ENCODE measurements at places on chromosomes 16 and 17.

DNA sequence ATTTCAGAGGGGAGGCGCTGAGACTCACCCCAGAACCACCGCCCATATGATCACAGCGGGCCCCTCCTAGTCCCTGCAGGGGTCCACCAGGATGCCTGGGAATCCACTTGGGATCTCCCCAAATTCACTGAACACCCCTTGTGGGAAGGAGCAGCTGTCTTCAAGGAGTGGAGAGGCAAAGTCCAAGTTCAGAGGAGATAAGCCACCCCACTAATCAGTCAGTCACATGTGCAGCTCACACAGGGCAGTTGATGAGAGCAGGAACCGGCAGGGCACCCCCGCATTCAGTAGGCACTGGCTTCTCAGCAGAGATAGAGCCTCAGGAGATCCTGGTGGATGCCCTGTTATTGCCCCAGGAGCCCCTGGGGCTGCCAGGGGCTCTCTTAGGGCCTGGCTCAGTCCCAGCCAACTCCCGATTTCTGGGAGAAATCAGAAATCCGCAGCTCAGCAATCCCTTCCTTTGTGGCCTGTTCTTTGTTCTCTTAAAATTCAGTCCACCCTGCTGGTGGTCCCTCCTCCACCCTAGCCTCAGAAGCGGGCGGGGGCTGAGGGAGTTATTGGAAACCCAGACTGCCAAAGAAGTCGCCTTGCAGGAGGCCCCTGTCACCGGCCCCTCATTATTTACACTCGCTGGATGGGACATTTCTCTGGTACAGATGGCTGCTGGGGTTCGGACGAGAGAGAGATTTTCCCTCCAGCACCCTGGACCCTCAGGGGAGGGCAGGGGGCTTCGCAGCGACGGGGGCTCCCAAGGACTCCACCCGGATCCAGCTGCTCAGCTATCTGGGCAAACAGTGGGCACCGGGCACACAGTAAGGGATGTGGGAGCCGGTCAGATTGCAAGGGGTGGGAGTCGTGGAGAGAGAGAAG, 1.8 kb downstream of the CDC42EP4 start:
- DNase-seq = no peak

GRCh38 chr17:42092939-42093338, 5.3 kb downstream of the ZNF385C start:
- no peak for DNase-seq

DNA sequence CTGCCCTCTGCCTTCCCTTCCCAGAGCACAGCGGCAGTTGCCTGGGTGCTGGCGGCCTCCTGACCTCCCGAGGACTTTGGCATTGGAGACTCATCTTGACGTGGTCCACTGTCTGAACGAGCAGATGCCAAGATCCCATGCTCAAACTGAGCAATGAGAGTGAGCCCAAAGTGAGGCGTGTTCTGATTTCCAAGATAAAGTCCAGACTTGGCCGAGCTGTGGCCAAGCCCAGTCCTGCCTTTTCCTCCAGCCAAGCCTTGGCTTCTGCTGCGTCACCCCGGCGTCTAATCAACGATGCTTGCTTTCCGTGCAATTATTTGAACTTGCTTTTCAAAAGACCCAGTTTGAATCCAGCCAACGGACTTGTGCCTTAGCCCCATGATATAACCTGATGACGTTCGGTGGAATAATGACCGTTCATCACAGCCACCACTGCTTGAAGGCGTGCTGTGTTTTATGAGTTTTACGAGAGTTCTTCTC, 179.2 kb downstream of the IRF8 start:
- DNase-seq = no peak

DNA sequence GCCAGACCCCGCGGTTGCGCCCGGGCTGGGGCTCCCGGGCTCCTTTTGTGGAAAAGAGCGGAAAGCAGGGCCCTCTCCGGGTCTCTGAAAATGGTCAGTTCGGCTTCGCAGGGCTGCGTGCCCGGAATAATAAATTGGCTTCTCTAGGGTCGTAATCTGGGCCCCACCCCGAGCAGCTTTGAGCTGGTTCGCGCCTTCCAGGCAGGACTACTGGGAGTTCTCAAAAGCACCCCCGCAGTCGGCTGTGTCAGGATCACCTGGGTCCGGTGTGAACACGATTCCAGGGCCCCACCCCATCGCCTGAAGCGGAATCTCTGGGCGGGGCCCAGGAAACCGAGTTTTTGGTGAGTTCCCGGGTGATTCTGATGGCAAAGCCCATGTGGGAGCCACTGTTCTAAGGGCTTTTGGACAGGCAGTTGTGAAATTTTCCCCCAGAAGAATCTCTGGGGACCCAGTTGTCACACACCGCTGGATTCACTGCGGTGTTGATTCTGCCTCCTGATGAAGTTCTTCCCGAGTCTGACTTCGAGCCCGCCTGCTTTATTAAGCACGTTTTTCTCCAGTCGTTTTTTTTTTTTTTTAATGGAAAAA, 77.0 kb downstream of the MRC2 start:
- no peak for DNase-seq

GRCh38 chr17:78131172-78132083, 857 bp downstream of the TMC8 start:
- peak; percentile 66 for DNase-seq

DNA sequence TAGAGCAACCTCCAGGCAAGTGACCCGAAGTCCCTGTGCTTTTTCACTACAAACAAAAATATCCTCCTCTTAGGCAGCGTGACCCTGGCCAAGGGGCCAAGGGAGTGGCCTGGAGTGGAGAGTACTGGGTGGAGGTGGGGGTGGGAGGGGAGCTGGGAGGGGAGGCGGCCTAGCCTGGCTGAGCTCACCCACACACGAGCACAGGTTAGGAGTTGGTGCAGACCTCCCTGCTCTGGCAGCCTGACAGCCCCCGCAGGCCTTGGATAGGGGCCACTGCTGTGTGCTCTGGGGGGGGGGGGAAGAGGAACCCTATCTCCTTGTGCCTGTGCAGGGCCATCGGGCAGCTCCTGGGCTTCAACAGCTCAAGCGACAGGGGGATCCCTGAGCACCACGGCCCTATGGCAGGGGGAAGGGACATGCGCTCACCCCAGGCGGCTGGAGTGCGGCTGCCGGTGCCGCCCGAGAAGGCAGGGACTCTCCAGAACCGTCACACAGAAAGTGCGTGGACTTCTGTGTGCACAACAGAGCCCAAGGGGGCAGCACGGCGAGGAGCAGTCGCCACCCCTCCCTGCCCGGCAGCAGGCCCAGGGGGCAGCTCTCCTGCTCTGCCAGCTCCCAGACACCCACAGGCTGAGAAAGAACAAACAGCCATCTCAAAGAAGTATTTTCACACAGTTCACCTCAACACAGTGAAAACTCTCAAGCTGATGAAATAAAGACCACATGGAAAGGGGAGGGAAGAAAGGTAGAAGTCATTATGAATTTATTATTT, 13.3 kb downstream of the SLC16A3 start:
- DNase-seq = no peak

- no peak for DNase-seq
Observed at GRCh38 chr16:25563700-25564099, 128.1 kb upstream of the HS3ST4 start.

DNA sequence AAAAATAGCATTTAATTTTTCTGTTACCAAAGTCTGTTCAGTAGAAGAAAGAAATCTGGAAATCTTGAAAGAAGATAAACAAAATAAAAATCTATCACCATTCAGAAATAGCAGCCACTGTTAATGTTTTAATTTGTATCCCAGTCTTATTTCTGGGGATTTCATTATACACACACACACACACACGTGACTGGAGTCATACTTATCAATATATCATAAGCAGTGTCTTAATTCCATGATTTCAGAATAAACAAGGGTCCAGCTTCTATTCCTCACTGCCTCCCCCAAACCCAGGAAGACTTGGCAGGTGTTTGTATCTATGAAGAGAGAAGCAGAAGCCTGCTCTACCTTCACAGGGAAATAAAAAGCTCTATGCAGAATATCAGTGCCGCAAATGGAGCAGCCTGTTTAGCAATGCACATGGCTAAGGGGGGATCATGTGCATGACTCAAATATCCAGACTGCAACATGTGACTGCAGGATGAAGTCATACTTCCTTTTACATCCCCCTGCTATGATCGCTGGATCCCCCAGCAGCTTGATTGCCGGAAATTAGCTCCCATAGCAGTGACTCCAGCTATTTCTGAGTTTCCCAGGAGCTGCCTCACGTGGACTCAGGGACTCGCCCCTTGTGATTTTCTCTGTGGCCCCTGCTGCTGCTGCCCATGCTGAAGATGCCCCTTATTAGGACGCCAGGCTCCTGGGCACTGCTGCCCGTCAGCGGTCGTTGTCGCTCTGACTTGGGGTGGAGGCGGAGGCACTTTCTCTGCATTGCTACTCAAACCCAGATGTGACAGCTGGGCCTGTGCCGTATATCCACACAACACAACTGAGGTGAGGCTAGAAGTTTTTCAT, 341.0 kb downstream of the CPPED1 start:
- no peak for DNase-seq

DNA sequence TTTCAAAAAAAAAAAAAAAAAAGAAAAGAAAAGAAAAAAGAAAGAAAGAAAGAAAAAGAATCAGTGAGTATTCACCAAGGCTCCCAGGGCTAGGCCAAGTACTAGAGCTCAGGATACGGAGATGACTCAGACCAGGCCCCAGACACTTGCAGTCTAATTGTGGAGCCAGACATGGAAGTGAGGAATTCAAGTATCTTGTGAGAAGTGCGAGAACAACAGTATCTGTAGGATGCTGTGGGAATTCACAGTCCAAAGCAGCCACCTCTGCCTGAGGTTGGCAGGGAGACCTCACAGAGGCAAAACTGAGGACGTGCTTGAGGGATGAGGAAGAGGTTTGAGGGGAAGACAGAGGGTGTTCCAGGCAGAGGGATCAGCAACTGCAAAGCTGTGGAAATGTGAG, 14.0 kb upstream of the ALDOA start:
- no peak for DNase-seq

DNA sequence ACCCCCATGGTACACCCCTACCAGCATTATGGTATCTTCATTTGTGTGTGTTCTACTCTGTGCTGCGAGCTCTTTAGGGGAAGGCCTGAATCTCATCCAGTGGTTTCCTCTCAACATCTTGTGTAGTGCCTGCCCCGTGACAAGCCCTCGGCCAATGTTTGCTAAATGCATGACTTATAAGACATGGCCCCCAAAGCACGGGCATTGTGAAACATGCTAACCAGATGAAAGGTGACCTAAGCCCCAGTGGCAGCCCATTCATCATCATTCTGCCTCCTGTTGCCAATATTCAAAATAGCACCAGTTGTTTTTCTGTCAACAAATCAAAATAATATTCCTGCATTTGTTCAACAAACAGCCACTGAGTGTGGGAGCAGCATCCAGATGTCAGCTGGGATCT, 108.8 kb upstream of the HSBP1 start:
- no peak for DNase-seq

- DNase-seq = no peak
Observed at GRCh38 chr17:51152766-51153209, 571 bp upstream of the NME1 start.

- DNase-seq = peak; percentile 74
Observed at GRCh38 chr16:80527297-80527696, 13.5 kb upstream of the DYNLRB2 start.

DNA sequence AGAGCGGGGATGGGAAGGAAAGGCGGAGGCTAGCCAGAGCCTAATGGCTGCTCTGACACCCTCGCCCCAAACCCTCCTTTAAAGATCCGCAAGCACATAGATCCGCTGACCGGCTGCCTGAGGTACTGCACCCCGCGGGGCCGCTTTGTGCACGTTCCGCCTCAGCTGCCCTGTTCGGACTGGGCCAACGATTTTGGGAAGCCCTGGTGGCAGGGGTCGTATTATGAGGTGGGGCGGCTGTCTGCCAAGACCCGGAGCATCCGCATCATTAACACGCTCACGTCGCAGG, 663 bp downstream of the CYB5D1 start:
- DNase-seq = peak; percentile 65

GRCh38 chr16:64977206-64977920, 144.5 kb downstream of the CDH11 start:
- no peak for DNase-seq

GRCh38 chr16:54086791-54087190, 199.8 kb downstream of the IRX3 start:
- no peak for DNase-seq

Data from activated CD4-positive, alpha-beta T cell treated with anti-CD3 and anti-CD28 coated beads for 48 hours (primary cell).